ENCODE measurements at places on chromosomes 3 and 15. TPM values are rescaled to one million over a fixed set of nuclear protein-coding genes. Genes with fewer than 3 reads are reported as not detected.
A peak's percentile ranks its signal among the peaks of the same experiment; 100 is the strongest.

- peak; percentile 49 for DNase-seq
These were observed 352.5 kb downstream of the DIPK2A start for GRCh38 chr3:144324076-144324475.

- DNase-seq = no peak
These were observed 37.0 kb downstream of the ITGB5 start for GRCh38 chr3:124850212-124850611.

GRCh38 chr3:82048711-82049110 lies 287.3 kb upstream of the GBE1 start:
- DNase-seq = no peak

- no peak for DNase-seq
These were observed 175.5 kb upstream of the CTDSPL start for GRCh38 chr3:37686220-37686619.

DNA sequence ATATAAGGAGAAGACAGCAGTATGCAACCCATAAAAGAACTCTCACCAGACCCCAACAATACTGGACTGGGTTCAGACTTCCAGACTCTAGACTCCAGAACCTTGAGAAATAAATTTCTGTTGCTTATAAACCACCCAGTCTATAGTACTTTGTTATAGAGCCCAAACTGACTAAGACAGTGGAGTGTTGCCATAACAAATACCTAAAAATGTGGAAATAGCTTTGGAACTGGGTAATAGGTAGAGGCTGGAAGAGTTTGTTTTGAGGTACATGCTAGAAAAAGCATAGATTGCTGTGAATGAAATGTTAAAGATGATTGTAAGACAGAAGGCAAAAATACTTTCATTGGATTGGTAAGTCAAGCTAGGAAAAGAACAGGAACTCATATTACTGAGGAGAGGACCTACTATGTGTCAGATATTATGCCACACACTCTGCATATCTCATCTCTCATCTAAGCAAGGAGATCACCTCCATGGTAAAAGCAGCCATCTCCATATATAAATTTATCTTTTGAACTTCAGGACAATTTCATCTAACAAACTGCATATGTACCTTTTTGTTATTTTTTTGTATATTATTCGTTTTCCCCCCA lies 67.4 kb upstream of the FNDC3B start:
- DNase-seq = no peak

DNA sequence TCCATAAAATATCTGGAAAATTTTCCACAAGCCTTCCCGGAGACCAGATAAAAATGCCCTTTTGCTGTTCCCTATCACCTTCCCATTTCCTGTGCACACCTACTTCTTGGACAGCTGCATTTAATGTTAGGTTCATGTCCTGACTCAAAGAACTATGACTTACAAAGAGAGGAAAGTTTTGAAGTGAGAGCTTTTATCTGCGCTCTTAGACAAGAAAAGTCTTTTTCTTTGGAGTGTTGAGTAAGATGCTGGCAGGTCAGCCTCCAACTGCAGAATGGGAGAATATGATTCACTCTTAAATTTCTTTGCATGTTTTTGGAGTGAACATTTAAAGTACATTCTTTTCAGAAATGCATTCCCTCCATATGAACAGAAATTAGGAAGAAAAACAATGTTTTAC lies 147.3 kb upstream of the DPH6 start:
- no peak for DNase-seq

GRCh38 chr3:125587039-125587648 lies 8.2 kb downstream of the OSBPL11 start:
- DNase-seq = no peak

GRCh38 chr15:28098766-28099554 lies at the start of gene OCA2:
TSS of gene OCA2 (minus strand) at chr15:28099315. CDS start at chr15:28081874, 17,441 bp downstream.
- DNase-seq = peak; percentile 57

DNA sequence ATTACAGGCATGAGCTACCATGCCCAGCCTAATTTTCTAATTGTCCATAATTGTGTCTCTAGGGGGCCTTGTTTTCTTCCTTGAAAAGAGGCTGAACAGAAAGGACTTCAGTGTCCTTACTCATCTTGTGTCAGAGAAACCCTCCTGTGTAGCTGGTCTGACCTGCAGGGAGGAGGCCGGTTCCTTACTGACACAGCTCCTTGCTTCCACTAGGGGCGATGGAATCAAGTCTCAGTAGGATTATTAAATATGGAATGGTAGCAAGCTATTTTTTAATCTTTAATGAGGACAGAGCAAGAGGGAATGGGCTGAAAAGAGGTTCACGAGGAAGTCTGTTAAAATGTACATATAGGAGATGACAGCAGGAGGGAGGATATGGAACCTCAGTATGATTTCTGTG lies 8.6 kb downstream of the LPCAT4 start:
- DNase-seq = no peak

DNA sequence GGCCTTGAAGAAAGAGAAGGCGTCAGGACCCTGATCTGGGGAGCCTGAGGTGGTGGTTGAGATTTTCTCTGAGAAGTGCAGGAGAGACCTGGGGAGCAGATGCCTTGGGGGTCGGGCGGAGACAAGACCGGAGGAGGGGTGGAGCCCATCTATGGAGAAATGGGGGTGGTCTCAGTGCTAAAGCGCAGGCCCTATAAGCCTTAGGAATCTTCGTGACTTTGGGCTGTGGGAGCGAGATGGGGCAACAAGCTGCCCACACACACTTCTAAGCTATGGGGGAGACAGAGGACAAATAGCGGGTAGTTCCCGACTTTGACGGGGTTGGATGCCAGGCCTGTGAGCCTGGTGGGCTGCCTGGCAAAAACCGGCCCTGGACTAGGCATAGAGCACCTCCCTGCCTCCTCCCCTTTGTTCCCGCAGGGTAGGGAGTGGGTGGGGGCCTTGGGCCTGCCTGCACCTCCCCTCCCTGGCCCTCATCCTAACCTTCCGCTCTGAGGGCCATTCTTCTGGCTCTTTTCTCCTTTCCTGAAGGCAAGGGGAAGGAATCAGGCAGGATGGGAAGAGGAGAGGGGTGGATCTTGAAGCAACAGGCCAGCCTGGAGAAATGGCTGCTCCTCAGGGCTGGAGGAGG lies 880 bp downstream of the NISCH start:
- DNase-seq = no peak

- DNase-seq = no peak
These were observed 147.5 kb upstream of the PFN2 start for GRCh38 chr3:150118219-150118618.

DNA sequence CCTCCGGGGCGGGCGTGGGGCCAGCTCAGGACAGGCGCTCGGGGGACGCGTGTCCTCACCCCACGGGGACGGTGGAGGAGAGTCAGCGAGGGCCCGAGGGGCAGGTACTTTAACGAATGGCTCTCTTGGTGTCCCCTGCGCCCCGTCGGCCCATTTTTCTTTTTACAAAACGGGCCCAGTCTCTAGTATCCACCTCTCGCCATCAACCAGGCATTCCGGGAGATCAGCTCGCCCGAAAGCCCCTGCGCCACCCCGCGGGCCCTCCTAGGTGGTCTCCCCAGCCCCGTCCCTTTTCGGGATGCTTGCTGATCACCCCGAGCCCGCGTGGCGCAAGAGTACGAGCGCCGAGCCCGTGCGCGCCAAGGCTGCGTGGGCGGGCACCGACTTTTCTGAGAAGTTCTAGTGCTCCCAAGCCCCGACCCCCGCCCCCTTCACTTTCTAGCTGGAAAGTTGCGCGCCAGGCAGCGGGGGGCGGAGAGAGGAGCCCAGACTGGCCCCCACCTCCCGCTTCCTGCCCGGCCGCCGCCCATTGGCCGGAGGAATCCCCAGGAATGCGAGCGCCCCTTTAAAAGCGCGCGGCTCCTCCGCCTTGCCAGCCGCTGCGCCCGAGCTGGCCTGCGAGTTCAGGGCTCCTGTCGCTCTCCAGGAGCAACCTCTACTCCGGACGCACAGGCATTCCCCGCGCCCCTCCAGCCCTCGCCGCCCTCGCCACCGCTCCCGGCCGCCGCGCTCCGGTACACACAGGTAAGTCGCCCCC lies at the start of gene THBS1:
Gene THBS1, plus strand, starts transcription at position 595 of the 757 bp plus-strand sequence. CDS start 779 bp downstream, outside the sequence.
- DNase-seq = peak; percentile 87

DNA sequence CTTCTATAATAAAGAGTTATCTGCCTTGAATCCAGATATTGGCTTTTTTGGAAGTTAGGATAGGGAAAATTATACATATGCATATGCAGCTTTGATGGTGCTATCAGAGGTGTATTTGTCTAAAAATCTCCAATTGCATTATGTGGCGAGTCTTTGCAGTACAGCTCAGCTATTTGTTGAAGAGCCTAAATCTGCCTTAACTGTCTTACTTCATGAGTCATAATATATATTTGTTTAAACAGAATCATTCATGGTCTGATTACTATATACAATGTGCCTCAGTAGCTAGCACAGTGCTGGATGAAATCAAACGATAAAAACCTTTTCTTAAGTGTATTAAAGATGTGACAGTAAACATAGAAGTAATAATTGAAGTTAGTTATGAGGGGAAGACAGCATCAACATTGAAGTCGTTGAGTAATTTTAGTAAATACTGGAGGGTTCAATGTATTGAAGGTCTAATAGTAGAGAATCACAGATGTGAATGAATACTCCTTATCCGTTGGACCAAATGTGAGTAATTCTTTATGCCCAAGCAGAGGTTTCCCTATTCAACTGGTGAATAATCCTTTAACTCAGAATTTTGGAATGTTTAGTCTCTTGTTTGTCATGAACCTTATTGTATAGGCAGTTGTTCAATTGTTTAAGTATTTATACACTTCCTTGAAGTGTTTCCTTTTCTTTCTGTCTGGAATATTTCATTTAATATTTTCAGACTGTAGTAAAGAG lies 74.8 kb upstream of the NAALADL2 start:
- no peak for DNase-seq

DNA sequence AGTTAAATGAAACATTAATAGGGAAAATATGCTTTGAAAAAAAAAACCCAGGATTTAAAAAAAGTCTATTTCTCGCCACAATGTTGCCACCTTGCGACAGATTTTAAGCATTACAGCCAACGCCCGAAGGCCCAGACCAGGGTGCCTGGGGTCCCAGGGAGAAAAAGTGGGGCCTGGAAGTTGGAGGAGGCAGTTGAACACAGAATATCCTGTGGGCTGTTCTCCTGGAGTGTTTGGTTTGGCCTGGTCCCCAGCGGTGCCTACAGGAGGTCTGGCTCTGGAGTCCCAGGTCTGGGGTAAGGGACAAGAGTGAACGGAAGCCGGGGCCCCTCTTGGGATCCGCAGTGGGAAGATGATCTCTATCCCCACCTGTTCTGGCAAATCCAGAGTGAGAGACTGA lies 3.4 kb downstream of the RNU6-1 start:
- DNase-seq = no peak

- no peak for DNase-seq
These were observed 174.9 kb downstream of the XXYLT1 start for GRCh38 chr3:195096053-195096452.

DNA sequence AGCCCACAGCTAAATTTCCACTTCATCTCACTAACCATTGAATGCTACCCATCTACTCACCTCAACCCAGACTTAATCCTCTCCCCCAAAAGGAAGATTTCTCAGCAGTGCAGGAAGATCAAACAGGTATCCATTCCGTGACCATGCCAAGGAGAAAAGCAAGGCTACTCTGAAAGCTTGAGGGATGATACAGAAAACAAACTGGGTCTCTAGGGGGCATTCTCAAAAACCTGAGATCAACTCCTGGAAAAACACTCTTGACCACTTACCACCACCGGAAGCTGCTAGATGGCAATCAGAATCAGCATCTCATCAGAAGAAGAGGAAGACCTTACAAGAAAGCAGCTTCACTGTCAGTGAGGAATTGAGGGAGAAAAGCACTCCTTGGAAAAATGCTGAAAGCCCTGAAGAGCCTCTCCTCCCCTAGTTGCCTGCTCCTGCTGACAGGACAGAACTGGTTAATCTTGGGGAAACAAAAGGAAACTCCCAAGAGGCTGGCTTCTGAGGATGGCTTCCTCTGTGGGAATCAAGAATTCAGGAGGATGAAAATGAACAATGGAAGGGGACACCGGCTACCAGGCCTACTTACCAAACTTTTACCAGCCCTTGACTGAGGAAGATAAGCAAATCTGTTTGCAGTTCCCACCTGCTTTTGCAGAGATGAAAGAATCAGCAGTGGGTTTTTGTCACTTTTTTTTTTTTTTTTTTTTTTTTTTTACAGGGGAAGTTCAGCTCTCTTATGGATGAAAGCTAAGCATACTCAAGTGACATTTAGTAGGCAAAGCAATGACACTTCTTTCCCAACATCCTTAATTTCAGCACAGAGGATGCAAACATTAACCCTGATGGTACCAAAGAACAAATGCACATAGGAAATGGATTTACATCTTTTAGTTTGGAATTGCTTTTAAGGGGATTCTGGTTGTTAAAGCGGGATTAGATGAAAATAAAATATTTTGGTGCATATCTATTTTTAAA lies at the start of gene ATP8B4:
Gene ATP8B4, minus strand, starts transcription at position 171 of the 978 bp plus-strand sequence. CDS start 12,267 bp downstream, outside the sequence.
- no peak for DNase-seq

DNA sequence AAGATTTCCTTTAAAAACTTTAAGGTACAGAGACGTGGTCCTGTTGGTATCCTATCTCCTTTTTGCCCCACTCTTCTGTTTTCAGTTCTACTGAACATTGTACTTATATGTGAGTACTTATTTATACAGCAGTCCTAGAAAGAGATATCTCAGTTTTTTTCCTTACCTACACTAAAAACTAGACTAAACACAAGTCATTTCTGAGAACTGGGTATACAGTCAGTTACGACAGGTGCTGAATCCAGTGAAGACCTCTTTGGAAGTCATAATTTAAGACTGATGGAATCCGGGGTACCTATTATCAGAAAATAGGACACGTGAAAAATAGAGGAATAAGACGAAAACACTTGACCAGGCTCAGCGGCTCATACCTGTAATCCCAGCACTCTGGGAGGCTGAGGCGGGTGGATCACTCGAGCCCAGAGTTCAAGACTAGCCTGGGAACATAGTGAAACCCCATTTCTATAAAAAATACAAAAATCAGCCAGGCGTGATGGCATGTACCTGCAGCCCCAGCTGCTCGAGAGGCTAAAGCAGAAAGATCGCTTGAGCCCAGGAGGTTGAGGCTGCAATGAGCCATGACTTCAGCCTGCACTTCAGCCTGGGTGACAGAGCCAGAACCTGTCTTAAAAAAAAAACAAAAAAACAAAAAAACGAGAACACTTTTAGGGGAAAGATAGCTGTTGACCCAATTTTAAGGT lies 76.3 kb downstream of the KLHL25 start:
- no peak for DNase-seq

PARP15 gene
- total RNA-seq = 3.9 TPM

B3GALNT1 gene
- total RNA-seq = 22.3 TPM

GNAT1 gene
- total RNA-seq = not detected

FES gene
- 36.2 TPM for total RNA-seq

BCL2A1 gene
- 0.83 TPM for total RNA-seq

KCNMB3 gene
- 5.9 TPM for total RNA-seq
